ENCODE measurements at places on chromosomes 1 and 21. TPM values are rescaled to one million over a fixed set of nuclear protein-coding genes. Genes with fewer than 3 reads are reported as not detected.

DNA sequence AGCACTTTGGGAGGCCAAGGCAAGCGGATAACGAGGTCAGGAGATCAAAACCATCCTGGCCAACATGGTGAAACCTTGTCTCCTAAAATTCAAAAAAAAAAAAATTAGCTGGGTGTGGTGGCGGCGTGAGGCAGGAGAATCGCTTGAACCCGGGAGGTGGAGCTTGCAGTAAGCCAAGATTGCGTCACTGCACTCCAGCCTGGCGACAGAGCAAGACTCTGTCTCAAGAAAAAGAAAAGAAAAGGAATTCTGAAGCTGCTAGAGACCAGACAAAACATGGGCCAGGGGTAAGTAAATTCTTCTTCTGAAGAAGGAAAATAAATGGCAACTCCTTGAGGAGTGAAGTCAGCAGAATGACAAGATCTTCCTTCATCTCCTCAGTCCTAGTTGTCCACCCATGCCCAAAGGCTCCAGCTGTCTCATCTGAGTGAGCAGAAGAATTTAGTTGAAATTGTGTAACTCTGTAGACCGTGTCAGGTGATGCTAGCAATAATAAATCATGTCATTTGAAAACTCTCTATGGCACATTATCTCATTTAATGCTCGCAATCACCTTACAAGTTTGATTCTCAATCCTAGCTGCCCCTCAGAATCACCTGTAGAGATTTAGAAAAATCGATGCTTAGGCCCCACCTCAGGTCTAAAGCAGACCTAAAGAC lies 14.3 kb downstream of the PDZK1 start:
- DNase-seq = no peak

GRCh38 chr1:44606701-44607281 lies 67.5 kb downstream of the TMEM53 start:
- DNase-seq = no peak

Gene PRKCZ
- 3.5 TPM for total RNA-seq

Gene CYP2J2
- total RNA-seq = 21.6 TPM

Data from sciatic nerve (tissue), 2 donors.